HT-29 (cell line): ENCODE measurements at places on chromosomes 7 and 10. TPM values are rescaled to one million over a fixed set of nuclear protein-coding genes. Genes with fewer than 3 reads are reported as not detected.

Gene SLC13A4
- total RNA-seq: not detected in 2 replicates

Gene CHN2
- total RNA-seq: 4.3 and 7.2 TPM in 2 replicates

Gene LRRC17
- not detected in 2 replicates for total RNA-seq

Gene MYL10
- total RNA-seq: not detected in 2 replicates
